ENCODE measurements at places on chromosomes 4 and X.

DNA sequence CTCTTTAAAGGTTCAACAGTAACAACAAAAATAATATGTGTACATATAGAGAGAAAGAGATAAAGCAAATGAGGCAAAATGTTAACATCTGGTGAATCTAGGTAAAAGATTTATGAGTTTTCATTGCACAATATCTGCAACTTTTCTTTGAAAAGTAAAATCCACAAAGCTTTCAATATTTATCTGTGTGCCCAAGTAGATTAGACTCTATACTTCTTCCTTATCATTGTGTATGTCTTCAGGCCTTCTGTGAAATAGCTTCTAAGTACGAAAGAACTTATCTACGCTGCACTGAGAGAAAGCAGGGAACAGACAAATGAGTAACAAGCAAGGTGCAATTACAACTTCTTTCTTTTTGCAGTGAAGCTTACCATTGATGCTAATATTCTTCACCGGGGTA, 81.6 kb downstream of the NPNT start:
- DNase-seq = no peak

DNA sequence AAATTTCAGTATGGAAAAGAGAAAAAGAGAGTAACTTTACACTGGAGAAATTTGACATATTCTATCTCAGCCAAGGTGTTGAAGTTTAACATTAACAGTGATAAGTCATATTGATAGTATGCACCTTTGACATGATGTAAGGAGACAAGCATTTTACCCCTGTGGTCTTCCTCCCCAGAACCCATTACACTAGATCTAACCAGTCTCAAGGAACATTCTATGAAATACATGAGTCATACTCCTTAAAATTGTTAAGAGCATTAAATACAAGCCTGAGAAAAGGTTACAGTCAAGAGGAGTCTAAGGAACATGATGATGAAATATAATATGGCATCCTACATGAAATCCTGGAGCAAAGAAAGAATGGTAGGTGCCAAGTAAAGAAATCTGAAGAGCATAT, 1151.3 kb upstream of the IGFBP7 start:
- DNase-seq = no peak

- DNase-seq = peak; percentile 71
Observed at GRCh38 chrX:14920196-14920595, 47.0 kb downstream of the MOSPD2 start.

GRCh38 chr4:42401171-42401570, 3.9 kb downstream of the SHISA3 start:
- no peak for DNase-seq
